ENCODE measurements at places on chromosomes 6 and 20.

DNA sequence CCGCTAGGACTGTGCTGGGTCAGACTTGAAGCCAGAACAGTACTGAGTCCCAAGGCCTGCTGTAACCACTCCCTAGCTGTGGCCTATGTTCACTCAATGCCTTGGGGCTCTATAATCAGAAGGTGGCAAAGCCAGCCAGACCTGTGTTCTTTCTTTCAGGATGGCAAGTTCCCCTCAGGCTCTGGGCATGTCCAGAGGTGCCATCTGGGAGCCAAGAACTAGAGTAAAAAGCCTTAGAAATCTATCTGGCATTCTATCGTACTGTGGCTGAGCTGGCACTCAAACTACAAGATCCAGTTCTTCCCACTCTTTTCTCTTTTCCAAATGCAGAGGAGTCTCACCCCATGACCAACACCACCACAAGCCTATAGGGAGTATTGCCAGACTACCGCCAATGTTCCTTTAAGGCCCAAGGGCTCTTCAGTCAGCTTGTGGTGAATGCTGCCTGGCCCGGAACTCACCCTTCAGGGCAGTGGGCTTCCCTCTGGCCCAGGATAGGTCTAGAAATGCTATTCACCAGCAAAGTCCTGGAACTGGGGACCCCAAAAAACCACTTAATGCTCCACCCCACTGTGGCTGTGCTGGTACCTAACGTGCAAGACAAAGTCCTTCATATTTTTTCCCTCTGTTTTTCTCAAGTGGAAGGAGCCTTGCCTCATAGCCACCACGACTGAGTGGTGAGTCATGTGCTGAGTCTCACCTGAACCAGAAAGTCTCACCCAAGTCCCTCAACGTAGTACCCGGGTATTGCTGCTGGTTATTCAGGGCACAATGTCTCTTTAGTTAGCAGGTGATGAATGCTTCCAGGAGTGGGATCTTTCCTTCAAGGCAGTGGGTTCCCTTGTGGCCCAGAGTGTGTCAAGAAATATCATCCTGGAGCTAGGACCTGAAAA, 8.6 kb upstream of the SIRPB2 start:
- DNase-seq = no peak

- DNase-seq = no peak
These were observed 15.2 kb upstream of the ARFGEF2 start for GRCh38 chr20:48906221-48906877.

DNA sequence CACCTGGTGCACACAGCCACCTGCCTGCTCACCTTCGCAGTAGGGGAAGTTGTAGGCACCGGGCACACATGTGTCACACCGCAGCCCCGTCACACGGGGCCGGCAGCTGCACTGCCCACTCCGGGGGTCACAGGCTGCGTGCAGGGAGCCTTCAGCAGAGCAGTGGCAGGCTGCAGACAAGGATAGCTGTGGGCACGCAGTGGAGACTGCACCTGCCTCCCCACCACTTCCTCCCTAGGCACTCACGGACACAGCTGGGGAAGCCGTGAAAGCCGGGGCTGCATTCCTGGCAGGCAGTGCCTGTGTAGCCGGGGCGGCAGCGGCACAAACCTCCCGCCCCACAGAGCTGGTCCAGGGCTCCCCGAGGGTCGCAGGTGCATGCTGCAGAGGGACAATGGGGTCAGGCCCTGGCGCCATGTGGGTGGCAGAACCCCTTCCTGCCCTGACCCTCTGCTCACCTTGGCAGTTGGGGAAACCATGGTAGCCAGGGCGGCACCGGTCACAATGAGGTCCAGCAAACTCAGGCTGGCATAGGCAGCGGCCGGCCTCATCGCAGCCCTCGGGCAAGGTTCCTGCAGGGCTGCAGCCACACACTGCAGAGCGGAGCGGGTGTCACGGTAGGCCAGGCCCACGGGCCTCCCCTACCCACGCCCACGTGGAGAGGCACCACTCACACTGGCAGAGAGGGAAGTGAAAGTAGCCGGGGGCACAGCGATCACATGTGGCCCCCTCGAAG, 29.4 kb downstream of the LAMA5 start:
- DNase-seq = no peak

DNA sequence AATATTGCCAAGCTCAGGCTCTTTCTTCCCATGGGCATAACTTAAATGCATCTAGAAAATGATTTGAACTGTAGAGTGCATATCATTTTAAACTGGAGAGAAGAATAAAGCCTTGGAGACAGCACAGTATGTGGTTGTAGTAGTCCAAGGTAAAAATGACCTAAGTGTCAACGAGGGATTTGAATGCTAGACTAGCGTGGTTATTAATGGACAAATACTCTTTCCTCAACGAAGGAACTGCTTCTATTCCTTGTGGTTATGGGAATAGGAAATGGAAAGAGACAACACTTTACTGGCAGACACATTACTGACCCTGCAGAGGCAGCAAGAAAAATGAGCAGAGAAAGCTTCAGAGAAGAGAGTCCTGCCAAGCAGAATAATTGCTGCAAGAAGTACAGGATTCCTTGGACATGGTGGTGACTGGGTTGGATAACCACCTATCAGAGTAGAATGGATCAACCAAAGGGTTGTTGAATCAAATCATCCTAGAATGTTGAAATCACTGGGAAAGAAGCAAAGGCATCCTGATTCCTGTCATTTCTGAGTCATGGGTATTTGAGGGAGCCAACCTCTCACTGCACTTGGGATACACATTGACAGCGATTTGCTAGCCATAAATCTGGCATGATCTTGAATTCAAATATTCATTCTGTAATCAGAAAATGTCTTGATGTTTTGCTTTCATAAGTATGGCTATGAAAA, 258.1 kb upstream of the EPHA7 start:
- no peak for DNase-seq

GRCh38 chr6:87829622-87830121, 127.6 kb upstream of the AKIRIN2 start:
- no peak for DNase-seq

- no peak for DNase-seq
These were observed 61.5 kb upstream of the STXBP5 start for GRCh38 chr6:147142684-147143245.

DNA sequence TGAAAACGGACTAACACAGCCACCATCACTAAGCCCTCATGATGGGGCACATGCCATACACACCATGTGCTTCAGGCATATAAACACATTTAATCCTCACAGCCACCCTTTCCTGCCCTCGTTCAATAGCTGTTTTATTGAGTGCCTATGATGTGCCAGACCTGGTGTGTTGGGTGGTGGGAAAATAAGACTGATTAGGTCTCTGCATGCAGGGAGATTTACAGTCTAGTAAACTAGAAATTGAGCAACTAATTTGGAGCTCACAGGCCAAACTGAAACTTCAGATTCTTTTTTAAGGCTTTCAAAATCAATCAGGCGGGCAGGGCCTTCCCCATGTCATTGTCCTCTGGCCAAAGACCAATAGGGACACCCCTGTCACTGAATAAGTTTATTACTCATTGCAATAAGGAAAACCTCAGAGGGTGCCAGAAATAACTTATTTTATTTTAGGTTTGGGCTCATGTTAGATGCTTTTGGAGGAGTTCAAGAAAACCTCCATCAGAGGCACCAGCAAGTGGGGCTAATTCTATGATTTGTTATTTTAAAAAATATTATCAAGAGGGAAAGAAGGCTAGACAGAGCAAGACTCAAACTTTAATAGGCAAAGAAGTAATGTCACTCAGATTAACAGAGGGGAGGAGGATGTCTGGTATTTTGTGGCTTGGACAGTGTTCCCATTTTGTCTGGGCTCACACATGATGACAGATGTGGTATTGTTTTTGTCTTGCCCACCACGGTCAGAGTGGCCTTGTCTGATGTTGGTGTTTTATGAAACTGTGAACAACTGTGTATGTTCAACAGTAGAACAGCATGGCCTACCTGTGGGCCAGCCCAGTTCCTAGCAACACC, 12.0 kb downstream of the ZFP64 start:
- DNase-seq = no peak

- DNase-seq = no peak
These were observed 95.7 kb downstream of the SCP2D1 start for GRCh38 chr20:18909254-18909653.

DNA sequence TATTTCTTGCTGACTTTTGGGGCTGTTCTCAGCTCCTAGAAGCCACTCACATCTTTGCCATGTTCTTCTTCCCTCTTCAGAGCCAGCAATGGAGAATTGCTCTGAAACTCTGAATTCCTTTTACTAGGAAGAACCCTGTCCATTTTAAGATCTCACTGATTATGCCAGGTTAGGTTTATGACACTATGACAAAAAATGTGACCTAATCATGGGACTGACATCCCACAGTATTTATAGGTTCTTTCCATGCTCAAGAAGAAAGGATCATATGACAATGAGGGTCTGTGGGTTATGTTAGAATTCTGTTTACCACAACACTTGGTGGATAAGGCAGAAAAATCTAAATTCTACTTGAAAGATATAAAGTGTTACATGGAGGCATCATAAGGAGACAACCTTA, 263.3 kb upstream of the CITED2 start:
- DNase-seq = no peak

Data from stimulated activated CD4-positive, alpha-beta T cell treated with anti-CD3 and anti-CD28 coated beads, TNF-alpha, amount 100 ng/mL, for 1 hour (primary cell).